ENCODE measurements at places on chromosomes 16 and 17.

DNA sequence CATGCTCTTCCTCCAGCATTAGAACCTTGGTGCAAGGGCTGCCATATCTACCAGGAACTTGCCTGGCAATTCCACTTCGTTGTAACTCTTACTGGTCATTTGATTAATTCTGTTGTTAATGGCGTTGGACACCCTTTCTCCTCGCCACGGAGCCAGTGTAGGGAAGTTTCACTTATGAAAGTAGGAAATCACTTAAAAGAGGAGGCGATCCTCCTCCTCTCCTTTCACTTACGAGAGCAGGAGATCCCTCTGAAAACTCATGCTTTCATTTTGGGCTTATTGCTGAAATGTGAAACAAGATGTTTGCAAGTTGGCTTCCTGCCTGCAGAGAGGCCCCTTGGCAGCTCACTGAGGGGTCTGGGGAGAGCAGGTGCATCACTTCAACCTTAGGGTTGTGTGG lies 226.0 kb downstream of the SNX29 start:
- no peak for DNase-seq

DNA sequence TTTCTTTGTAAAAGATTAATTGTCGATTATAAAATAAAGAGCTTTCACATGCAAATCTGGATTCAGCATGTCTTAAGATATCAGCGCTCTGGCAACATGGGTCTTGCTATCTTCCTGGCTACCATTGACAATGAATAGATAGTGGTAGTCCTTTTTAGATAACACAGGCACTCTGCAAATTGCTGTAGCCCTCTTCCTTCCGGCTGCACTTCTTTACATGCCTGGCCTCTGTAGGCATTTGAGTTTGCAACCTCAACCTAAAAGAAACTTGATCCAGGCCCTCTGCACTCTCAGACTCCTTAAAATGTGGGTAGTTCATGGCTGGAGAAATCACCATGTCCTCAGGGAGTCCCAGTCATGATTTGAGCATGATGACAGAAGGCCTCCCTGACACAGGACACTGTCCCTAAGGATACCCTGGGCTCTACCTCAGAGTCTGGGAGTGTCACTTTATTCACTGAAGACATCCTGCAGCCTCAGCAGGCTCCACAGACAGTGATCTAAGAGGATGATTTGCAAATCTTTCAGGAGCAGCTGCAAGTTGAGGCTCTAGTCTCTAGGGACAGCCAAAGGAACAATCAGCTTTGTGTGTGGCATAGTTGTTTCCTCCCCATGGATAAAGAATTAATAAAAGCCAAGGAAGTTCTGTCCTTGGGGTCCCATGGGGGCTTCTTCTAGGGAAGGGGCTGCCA lies 529.4 kb downstream of the RBFOX1 start:
- no peak for DNase-seq

GRCh38 chr17:38749223-38750043 lies 1.3 kb upstream of the PCGF2 start:
- DNase-seq: no peak

- DNase-seq: no peak
Measured at GRCh38 chr16:61842666-61843065, 193.6 kb downstream of the CDH8 start.

- no peak for DNase-seq
Measured at GRCh38 chr16:87457709-87458423, 35.0 kb downstream of the ZCCHC14 start.

GRCh38 chr17:81907219-81908145 lies 3.7 kb downstream of the PCYT2 start:
- DNase-seq: peak; percentile 46

DNA sequence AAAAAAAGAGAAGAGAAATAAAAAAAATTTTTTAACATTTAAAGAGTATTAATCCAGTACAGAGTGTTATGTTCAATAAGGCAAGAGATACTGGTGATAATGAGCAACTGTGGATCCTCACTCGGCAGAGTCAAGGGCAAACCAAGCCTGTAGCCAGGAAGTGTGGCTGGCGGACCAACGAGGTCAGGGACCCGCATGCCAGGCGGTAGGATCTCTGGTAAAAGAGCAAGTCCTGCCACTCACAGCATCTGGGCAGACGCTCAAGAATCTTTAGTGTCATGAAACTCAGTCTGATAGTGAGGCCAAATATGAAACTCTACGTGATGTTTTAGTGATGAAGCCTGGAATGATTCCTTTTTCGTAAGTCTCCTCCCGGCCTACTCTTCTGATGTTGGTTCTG lies 8.3 kb upstream of the GEMIN4 start:
- no peak for DNase-seq

GRCh38 chr17:79706931-79707850 lies 23.6 kb upstream of the ENPP7 start:
- DNase-seq: peak; percentile 49

Measured in substantia nigra (tissue), 51 donors.